ENCODE measurements at places on chromosomes 7 and 10. TPM values are rescaled to one million over a fixed set of nuclear protein-coding genes. Genes with fewer than 3 reads are reported as not detected.

The SUMF2 gene
- total RNA-seq = 96.5 TPM

The GTPBP4 gene
- 35.6 TPM for total RNA-seq

DNA sequence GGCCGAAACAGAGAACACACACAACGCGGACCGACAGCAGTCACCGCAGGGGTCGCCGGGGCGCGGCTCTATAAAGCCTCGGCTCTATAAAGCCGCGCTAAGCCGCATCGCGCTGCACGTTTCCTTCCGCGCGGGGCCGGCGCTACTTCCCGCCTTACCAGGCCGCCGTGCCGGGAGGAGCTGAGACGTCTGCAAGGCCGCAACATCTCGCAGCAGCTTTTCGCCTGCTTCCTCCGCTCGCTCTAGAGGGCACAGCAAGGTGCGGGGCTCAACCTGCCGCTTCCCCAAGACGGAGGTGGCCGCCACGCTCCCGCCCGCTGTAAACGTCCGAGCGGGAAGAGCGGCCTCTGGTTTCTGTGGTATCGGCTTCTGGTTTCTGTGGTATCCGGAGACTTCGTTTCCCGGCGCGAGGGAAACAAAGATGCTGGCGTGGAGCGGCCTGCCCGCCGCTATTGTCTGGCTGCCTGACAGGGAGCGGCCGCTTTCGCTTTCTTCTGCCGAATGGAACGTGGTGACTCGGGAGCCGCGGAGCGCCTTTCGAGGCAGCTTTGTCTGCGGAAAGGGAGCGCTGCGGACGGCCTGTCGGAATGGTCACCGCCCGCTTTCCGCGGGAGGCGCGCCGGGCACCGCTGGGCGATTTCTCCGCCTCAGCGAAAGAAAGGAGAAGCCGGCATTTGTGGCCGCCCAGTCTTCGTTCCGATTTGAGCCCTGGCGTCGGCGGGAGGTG is 91.8 kb downstream of the SPAG6 start:
- DNase-seq = peak; percentile 94

- DNase-seq = no peak
Observed at GRCh38 chr7:39587393-39587792, 21.2 kb downstream of the YAE1 start.

DNA sequence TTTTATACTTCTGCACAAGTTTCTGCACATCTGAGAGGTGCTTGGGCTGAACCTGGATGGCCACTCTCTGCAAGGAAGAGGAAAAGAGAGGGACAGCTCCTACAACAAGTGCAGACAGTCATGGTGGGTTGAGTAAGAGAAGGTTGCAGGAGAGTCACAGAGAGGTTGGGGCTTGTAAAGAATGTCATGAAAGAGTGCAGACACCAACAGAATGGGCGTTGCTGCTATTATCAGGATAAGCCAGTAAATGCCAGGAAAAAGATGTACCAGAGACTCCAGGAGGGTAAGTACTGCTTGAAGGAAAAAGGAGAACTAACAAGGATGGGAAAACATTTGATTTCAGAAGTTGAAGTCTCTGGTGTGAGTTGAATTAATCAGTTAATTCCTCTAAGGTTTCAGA is 77.8 kb upstream of the NRP1 start:
- DNase-seq = no peak

DNA sequence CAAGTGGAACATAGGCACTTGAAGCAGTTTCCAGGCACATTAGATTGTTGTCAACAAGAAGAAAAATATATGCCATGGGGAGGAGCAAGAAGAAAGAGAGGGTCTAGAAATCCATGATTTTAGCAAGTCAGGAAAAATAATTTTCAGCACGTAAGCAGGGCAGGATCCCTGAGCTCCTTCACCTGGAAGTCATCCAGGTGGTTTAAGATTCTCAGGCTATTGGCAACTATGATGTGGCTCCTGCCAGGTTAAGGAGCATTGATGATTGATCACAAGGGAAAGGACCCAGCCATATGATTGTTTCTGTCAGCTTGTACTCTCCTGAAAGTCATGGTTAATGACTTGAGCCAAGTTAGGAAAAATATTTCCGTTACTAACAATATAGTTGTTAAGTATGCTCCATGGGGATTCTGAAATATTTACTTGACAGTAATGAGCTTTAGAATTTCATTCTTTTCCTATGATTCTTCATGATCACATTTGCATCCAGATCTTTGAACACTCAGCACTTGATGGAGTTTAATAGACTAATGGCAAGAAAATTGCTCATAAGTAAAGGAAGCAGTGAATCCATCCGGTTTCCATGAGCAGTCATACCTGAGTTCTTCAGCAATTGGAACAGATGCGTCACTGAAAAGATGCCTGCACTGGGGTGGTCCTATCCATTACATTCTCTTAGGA is 209.1 kb downstream of the BICC1 start:
- DNase-seq = no peak

- no peak for DNase-seq
Observed at GRCh38 chr7:12322903-12323300, 80.8 kb downstream of the VWDE start.

DNA sequence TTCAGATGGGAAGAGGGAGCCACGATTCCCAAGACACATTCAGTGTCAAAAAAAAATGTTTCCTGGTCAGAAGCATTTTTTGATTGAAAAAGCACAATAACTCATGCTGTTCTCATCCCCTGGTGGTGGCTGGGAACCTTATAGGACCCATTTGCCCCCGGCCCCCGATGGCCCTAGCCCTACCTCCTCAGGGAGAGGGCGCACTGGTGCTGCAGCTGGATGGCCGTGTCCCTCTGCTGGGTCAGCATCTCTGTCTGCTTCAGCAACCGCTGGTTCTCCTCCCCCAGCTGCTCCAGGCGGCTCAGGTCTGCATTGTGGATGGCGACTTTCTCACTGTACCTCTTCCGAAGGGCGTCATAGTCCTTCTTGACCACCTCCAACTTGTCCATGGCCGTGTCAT is 83.3 kb downstream of the DLG5 start:
- no peak for DNase-seq

The CADPS2 gene
- 13.0 TPM for total RNA-seq

The GNGT1 gene
- total RNA-seq = not detected

GRCh38 chr10:89357975-89358374 is 19.9 kb upstream of the IFIT1B start:
- DNase-seq = no peak

The KDM7A gene
- total RNA-seq = 33.4 TPM

The HILPDA gene
- total RNA-seq = 5.8 TPM

All from left colon (tissue), 2 donors.